ENCODE measurements at places on chromosomes 7 and 10.

DNA sequence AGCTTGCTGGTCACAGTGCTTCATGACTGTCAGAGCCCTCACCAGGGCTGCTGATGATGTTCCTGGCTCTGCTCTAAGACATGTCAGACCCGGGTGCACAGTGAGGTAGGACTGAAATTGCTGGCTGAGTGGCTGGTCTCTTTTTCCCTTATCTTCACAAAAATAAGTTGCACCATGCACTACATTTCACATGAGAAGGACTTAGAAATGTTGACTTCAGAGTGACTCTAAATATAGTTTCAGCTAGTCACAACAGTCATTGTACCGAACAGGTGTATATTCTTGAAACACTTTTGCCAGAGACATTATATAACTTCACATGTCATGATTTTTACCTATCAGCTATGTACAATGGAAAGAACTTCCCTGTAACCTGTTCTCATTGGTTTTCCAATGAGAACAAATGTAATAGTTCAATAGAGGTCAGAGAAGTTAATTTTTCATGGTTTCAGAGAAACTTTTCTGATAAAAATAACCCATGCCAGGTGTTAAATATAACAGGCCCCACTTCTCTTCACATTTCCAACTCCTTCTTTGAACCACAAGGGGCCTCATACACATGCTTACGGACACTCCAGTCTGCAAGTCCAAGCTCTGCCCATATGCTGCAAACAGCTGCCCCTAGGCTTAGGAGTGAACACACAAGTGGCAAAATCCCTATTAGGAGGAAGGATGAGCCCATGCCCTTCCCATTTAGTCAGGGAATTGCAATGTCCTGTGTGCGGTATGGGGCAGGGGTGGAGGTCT, 115.6 kb downstream of the CDK6 start:
- no peak for ATAC-seq

GRCh38 chr10:3625959-3626751, 158.9 kb downstream of the KLF6 start:
- ATAC-seq: no peak

- ATAC-seq: no peak
Observed at GRCh38 chr10:104218751-104219150, 13.4 kb downstream of the CFAP43 start.

DNA sequence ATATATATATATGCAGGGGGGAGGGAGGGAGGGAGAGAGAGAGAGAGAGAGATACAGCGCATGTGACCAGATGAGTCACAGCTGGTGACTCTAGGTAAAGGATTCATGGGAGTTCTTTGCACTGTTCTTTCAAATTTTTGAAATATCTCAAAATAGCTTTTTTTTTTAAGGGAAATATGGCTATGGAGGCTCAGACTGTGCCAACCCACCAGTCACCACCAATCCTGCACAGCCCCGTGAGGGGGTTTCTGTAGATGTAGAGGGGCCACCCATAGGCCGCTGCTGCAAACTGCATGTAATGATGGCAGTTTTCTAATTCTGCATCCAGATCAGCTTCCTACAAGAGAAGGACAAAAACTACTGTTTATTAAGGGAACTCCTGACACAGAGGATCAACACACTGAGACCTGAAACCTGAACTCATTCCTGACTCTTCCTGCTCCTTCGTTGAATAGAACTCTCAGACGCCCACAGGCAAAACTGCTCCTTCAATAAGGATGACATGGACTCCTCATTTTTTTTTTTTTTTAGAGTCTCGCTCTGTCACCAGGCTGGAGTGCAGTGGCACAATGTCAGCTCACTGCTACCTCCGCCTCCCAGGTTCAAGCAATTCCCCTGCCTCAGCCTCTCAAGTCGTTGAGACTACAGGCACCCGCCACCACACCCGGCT, 17.3 kb downstream of the DAGLB start:
- ATAC-seq: no peak

GRCh38 chr7:1542329-1542728, 11.8 kb downstream of the MAFK start:
- ATAC-seq: no peak

- ATAC-seq: no peak
Observed at GRCh38 chr7:96320442-96320841, 1.5 kb downstream of the SLC25A13 start.

DNA sequence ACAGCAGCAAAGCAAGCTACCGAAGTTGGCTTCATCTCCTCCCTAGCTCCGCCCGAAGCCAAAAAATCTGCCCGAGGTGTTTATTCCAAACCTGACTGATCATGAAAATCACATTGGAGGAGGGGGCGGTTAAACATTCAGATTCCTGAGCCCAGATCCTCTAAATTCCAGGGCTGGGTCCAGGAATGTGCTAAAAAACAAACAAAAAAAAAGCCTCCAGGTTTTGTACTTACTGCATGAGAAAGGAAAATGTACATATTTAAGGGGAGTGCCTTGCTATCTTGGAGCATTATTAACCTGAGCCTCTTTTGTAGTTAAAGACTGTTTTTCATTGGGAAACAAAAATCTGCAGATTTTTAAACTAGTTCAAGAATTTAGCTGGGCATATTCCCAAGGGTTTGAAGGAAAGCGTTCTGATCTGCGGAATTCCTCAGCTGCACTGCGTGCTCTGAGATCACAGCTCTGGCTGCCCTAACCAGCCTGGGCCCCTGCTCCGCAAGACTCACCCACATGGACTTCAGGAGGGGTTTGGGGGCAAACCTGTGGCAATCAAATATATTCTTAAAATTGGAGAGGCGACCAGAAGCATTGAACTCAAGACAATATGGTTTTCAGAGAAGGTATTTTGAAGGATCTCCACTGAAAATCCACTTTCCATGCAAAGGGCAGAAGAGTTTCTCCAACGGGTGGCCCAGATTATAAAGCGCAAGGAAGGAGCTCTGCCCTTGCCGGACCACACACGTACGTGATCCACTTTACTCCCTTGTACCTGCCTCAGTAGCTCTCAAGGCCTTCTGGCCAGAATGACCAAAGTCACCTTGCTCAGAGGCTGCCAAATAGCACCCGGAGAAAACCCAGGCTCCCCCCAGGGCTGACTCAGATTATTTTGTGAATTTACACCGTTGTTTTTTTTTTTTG, 10.0 kb upstream of the TNS3 start:
- ATAC-seq: no peak

GRCh38 chr7:99125505-99125865, 18.4 kb downstream of the SMURF1 start:
- ATAC-seq: peak; percentile 27

DNA sequence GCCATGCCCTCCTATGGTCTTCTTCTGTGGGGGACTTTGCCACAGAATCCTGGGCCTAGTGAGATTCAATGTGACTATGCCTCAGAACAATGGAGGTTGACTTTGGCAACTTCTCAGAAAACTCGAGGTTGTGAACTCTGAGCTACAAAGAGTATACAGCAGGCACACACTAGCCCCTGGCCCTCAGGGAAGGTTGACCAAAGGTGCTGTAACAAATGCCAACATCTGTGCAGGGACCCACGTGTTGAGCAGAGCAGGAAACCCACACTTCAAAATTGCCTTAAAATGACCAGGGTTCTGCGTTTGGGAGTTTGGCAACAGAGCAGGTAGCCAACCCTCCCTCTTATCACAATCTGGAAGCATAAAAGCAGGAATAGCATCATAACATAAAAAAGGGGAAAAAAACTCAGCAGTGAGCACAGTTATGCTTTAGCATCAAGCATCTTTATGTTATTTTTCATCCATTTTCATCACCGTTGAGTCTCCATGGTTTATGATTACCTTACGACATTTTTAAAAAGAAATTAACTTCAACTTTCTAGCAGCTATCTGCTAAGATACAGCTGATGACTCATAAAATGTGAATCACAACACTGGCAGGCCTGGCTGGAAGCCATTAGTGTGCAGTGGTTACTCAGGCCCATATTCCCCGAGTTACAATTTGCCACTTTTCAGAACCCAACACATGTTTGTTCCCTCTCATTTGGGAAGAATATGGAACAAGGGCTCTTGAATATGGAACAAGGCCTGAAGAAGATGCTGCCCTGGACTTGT, 11.1 kb downstream of the PRLHR start:
- peak; percentile 72 for ATAC-seq

GRCh38 chr10:112875476-112876267, 74.4 kb upstream of the TCF7L2 start:
- ATAC-seq: peak; percentile 95

DNA sequence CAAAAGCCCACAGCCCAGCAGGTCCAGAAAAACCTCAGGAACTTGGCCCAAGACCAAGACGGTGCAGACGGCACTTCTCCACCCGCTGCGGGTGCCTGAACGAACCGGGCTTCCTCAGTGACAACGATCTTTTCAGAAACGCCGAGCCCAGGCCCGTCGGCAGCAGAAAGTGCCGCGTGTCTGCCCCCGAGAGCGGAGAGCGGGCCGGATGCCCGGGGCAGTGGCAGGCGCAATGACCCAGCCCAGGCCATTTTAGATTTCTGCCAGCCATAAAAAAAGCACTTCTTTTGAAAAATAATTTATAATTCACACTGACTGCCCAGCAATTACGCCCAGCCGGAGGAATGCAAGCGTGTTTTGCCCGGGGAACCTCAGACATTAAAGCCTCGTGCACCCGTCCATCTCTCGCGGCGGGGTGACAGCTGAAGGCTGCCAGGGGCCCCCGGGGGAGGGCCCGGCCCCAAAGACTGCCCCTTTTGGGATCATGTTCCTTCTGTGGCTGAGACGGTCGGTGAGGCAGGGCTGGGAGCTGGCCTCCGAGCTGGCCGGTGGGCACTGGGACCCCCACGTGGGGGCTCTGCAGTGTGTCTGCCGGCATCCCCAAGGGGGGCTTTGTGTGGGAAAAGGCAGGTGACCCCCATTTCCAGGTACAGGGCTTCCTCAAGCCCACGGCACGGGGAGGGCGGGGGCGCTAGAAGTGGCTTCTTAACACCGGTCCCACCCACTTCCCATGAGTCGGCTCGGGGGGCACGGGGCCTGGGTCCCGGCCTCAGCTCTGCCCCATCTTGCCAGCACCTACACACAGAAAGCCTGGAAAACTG, 71.3 kb upstream of the PDGFA start:
- ATAC-seq: no peak

GRCh38 chr10:17882557-17882956, 69.2 kb upstream of the SLC39A12 start:
- ATAC-seq: no peak

DNA sequence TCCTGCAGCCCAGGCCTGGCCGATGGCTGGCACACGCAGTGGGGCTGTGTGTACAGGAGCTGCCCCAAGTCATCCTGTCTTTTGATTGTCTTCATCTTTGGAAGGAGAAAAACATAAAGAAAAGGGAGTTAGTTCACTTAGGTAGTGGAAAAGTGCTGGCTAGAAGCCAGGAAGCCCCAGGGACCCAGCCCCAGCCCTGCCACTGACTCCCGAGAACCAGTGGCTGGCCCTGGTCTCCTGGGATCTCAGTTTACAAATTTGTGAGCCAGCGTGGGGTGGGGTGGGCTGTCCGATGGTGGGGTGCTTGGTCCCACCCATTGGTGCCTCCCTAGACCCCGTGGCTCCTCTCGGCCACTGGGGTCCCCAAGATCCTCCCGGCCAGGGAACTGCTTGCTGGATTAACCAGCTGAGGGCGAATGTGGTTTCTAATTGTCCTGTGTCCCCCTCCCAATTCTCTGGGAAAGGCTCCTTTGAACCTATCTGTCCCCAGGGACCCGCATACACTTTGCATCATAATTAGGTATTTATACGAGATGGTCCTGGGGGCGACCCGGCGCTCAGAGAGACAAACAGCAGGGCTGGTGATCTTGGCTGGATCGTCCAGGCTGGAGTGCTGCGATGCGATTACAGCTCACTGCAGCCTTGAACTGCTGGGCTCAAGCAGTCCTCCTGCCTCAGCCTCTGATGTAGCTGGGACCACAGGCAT, 16.3 kb upstream of the CHST12 start:
- no peak for ATAC-seq

- no peak for ATAC-seq
Observed at GRCh38 chr7:16944936-16945335, 63.2 kb upstream of the AGR3 start.

GRCh38 chr7:7746458-7746857, 28.1 kb upstream of the RPA3 start:
- ATAC-seq: no peak

DNA sequence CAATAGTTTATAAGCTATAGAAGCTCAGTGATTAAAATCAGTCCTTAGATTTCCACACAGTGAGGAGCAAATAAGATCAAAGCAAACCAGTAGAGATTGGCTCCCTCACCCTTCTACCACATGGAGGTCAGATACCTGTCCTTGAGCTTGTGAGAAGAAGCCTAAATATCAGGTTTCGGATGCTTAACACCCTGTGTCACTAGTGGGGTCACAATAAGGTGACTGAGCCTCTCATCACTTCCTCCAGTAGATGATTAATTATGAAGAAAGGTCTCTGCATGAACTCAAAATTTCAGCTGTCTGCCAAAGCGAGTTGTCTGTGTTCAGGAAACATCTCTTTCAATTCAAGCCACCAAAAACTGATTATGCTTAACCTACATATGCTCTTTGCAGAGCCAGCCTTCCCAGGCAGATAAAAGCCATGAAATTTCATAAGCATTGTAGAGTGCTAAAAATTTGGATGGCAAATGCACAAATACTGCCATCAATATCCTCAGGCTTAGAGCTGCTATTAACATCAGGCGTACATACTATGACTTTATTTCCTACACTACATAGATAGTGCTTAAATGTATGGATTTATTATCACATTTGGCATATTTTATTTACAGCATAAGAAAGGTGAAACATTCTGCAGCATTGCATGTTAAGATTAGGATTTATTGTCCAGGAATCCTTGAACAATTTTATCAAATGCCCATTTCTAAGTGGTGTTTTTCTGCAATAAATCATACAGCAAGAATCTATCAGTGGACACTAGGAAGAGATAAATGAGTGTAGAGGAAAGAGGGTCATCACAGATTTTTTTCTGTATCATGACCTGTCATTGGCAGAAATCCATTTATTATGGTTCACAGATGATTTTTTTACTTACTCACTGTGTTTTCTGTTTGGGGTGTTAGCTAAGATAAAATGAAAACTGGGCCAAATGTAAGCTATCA, 285.1 kb upstream of the SP8 start:
- ATAC-seq: no peak

- ATAC-seq: no peak
Observed at GRCh38 chr10:71079761-71080380, 132.5 kb upstream of the UNC5B start.

- ATAC-seq: no peak
Observed at GRCh38 chr7:138354066-138354465, 106.0 kb upstream of the TRIM24 start.

DNA sequence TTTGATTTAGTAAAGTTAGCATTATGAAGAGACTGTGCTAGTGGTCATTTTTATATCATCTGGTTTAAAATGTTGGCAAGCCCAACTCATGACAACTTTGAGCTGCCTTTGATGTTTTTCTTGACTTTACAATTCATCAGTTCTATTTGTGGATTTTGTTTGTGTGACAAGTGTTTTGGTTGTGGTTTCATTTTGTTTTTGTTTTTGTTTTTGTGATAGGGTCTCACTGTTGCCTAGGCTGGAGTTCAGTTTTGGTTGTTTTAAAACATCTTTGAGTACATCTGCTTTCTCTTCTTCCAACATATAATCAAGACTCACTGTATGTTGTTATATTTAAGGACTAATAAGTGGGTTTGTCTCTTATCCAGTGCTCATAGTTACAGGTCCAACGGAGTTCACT, 17.6 kb upstream of the SFR1 start:
- ATAC-seq: no peak

GRCh38 chr10:77251297-77252013, 386.2 kb downstream of the KCNMA1 start:
- ATAC-seq: no peak

- peak; percentile 95 for ATAC-seq
Observed at GRCh38 chr10:89861584-89862301, 160.4 kb downstream of the KIF20B start.

GRCh38 chr10:35462491-35462934, 126.2 kb downstream of the CCNY start:
- ATAC-seq: no peak

All from esophagus mucosa (tissue), 1 donor.